ENCODE measurements at places on chromosomes 12 and 14.
A peak's percentile ranks its signal among the peaks of the same experiment; 100 is the strongest.

GRCh38 chr12:2335513-2335912 lies 282.7 kb downstream of the CACNA1C start:
- no peak for ATAC-seq

DNA sequence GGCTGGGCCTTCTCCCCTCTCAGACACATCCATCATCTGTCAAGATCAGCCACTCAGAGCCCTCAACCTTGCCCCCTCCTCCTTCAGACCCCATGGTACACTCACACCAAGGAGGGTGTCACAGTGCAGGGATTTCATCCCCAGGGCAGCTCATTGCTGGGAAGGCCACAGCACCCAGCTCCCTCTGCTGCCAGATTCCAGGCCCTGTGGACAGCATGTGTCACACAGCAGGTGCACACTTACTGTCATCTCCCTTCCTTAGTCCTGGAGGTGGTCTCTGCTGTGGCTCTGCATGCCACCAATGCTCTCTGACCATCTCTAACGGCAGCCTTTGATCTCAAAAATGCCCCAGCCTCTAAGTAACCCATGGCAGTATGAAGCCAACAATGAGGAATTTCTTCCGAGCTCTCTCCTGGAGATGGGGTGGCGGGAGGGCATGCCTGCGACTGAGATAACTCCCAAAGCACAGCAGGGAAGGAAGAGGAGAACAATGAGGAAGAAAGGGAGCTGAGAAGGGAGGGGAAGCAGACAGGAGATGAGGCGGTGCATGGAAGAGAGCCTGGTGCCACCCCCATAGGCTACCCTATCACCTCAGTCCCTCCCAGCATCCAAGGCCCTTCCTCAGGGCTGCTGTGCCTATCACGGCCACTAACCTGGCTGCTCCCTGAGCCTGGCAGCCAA lies 101.0 kb downstream of the SINHCAF start:
- ATAC-seq: no peak

DNA sequence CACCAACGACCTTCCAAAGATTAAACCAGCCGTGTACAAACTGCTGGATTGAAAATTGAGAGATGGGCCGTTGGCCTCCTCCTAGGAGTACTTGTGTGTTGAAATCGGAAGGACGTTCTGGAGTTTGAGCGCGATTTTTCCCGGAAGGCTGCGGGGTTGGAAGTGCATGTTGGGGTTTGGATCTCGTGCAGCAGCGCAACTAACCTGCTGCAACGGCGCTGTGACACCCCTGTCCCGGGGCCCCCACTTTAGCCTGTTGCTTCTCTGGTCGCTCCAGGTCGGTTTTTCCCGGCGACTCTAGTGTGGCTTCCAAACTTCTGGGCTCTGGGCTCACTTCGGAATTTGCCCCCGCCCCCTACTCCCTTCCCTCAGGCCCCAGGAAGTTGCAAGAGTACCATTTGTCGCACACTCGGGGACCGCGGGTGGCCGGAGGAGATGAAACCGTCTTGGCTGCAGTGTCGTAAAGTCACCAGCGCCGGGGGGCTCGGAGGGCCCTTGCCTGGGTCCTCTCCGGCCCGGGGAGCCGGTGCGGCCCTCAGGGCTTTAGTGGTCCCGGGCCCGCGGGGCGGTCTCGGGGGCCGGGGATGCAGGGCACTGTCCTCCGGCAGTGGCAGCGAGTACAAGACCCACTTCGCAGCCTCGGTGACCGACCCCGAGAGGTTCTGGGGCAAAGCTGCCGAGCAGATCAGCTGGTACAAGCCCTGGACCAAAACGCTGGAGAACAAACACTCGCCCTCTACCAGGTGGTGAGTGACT lies at the start of gene ACSS3:
TSS of gene ACSS3 (plus strand) at position 394 of the 756 bp plus-strand sequence. CDS start at position 436, 42 bp downstream.
- ATAC-seq: peak; percentile 55

DNA sequence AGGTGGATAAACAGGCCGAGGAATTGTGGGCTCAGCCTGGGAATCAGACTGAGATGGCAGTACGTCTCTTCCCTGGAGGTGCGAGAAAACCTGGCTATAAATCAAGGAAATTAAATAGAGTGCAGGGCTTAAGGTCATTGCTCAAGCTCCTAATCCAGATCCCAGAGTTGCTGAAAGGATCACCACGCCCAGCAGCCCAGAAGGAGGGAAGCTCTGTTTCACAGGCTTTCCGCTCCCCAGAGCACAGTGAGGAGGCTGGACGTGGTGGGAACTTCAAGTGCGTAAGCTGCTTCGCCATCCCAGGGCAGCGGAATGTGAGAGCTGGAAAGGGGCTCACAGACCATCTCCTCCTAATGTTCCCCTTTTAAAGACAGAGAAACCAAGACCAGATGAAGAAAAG lies 651.6 kb upstream of the TBX3 start:
- no peak for ATAC-seq

- no peak for ATAC-seq
Measured at GRCh38 chr14:56055511-56055910, 62.7 kb upstream of the PELI2 start.

DNA sequence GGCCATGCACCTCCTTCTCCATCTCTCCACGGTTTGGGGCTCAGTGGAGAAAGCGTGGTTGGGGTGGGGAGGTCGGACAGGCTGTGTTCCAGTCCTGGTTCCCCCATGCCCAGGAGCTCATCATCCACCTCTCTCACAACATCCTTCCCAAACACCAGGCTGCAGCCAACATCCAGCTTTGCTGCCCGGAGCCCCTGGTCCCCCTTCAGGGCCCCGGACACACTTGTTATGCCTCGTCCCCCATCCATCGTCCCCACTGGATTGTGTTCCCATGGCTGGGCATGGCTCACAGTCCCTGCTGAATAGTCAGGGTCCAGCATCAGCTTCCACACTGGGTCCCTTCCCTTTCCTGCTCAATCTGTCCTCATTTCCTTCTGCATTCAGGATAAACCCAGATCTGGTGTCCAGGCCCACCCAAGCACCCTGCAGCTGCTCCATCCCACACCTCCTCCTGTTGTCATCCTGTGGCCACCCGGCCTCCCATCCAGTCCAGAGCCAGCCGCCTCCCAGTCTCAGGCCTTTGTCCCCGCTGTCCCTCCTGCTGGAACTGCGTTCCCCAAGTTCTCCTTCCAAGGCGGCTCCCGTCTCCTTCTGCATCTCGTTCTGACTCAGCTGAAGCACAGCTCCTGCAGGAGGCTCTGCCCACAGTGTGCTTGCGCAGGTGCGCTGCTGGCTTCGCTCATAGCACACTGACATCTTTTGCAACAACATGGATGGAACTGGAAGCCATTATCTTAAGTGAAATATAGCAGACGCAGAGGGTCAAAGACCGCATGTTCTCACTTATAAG lies 211.4 kb upstream of the RTL1 start:
- no peak for ATAC-seq

GRCh38 chr12:43044241-43044640 lies 454.7 kb upstream of the PRICKLE1 start:
- no peak for ATAC-seq

GRCh38 chr14:27435923-27436670 lies 838.3 kb upstream of the NOVA1 start:
- ATAC-seq: no peak

DNA sequence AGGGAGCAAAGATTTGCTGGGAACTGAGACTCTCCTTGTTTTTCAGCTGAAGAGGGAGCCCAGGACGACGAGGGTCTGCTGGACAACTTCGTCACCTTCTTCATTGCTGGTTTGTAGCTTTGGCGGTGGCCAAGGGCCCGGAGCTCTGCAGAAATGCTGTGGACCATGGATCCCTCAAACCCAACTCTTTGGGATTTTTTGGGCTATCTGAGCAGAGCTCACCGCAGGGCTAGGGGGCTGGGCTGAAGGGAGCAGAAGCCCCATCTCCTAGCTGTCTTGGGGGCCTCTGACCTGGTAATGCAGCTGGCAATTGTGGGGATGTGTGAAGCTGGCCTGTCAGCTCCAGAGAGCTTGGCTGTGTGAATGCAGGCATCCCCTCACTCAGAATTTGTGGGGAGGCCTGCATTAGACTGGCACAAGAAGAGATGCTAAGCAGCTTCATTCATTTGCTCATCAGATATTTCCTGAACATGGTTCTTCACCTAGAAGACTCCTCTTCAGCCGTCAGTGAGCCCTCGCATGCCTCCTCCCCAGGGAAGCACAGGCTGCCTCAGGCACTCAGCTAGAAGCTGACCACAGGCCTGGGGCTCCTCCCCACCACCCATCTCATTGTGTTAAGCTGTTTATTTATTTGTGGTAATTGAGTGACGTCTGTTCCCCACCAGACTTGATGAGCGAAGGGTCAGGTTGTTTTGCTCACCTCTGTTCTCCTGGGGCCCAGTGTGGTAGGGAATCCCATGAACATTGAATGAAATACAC lies 32.2 kb downstream of the CYP46A1 start:
- no peak for ATAC-seq

GRCh38 chr12:39526974-39527373 lies 84.1 kb upstream of the KIF21A start:
- no peak for ATAC-seq

GRCh38 chr14:76313303-76313702 lies 62.6 kb upstream of the ESRRB start:
- no peak for ATAC-seq

- no peak for ATAC-seq
Measured at GRCh38 chr14:24247422-24247821, 5.0 kb upstream of the TINF2 start.

GRCh38 chr14:83780321-83780720 lies 1749.6 kb upstream of the FLRT2 start:
- no peak for ATAC-seq

DNA sequence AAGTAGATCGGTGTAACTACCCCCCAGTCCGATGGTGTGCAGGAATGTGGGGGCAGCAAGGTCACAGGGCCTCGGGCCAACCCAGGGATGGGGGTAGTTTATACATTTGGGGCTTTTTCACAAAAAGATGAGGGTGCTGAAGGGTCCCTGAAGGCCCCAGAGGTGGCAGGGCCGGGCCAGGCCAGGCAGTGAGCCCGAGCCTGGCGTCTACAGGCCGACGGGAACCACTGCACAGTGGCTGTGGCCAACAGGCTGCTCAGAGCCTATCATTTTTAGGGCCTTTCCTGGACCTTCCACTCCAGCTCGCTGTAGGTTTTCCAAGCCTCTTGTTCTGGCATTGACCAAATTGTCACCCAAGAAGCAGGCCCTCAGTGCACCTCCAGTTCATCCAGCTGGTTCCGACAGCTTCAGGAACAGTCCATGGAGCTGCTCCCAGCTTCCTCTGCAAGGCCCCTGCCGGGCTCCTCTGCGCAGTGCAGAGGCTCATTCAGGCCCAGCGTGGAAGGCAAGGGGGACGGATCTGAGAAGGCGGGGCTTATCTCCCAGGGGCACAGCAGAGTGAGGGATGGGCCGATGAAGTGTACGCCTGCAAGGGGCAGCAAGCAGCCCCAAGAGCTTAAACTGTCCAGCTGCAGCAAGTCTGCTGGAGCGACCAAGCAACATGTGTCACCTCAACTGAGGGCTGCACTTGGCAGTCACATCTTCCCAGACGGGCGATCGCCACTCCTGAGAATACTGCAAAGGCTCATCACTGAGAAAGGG lies 13.9 kb downstream of the CDCA4 start:
- no peak for ATAC-seq

DNA sequence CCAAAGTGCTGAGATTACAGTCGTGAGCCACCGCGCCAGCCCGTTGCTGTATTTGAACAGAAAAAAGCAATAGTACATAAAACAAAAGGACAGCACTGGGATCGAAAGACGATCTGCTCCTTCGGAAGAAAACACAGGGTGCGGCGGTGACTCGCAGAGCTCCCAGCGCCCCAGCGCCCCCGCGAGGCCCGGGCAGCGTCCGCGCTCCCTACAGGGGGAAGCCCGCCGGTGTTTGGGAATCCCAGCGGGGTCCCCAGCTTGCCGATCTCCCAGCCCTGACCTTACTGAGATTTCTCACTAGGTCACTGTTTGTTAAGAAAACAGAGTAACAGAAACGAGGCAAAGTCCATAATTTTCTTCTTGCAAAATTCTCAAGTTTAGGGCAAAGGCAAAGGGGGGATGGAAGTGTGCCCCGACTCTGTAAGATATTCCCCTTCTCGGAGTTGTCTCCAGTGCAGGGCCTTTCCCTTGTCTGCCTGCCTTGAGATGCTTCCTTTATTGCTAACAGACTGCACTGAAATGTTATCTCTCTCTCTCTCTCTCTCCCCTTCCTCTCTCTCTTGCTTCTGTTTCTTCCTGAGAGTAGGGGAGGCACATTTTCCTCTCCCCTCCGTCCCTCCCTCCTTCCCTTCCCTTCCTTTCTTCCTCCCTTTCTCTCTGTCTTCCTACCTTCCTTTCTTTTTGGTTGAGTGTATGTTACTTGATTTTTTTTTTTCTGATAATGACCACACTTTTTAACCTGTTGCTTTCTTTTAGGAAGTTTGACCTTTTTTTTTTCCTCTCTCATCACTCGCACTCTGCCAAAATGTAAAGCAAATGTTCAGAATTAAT lies 91.9 kb downstream of the TMEM30B start:
- peak; percentile 80 for ATAC-seq

DNA sequence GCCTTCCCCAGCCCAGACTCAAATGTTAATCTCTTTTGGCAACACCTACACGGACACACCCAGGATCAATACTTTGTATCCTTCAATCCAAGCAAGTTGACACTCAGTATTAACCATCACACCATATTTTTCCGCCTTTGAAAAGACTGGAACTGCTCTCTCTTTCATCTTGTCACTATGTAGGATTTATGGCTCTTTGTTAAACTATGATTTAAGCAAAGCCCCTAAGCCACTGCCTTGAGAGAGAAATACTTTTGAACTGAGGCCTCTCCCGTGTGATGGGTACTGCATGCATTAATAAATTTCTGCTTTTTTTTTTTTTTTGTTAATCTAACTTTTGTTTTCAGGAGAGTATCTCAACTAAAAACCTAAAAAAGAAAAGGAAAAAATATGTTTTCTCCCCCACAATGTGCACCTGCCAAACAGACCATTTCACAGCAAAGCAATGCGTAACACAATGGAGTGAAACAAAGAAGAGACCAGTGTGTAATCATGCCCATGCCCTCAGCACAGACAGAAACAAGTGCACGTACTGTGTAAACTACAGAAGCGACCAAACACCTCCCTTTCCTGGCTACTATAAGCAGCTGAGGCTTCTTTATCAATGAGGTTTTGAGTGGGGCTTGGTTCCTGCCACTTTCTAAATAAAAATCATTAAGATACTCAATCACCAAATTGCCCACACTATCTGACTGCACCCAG lies 28.3 kb upstream of the ETFBKMT start:
- no peak for ATAC-seq

DNA sequence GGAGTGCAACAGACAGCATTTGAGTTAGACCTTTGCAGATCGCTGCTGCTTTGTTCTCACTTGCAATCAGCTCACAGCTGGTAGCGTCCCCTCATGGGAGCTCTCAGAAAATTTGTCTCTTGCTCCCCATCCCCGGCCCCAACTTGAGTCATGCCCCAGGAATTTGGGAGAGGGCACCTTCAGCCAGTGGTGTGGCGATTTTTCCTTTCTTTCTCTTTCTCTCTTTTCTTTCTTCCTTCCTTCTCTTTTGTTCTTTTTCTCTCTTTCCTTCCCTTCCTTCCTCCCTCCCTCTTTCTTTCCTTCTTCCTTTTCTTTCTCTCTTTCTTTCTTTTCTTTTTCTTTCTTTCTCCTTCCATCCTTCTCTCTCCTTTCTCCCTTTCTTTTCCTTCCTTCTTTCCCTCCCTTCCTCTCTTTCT lies 34.2 kb upstream of the MAP1LC3B2 start:
- ATAC-seq: no peak

DNA sequence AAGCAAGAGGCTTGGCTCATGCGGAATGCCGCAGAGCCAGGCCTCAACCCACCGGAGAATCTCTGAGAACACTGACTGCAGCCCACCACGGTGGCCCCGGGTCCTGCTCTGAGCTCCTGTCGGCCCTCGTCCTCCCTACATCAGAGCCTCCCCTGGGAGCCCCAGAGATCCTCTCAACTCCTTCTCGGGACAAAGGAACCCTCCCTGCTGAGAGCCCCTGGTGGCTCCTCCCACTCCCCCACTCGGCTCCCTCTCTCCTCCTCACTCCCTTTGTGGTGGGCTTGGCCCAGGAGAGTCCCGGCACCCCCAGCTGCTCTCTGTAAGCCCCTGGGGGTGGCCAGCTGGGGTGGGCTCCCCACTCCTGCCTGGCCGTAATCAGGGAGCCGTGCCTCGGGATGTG lies 11.1 kb upstream of the INF2 start:
- no peak for ATAC-seq

Measured in gastroesophageal sphincter (tissue), 4 donors.